Fibroblast of skin of back (primary cell): ENCODE measurements at places on chromosomes 6 and 20.

GRCh38 chr6:169159331-169159730, 94.3 kb downstream of the THBS2 start:
- no peak for DNase-seq

DNA sequence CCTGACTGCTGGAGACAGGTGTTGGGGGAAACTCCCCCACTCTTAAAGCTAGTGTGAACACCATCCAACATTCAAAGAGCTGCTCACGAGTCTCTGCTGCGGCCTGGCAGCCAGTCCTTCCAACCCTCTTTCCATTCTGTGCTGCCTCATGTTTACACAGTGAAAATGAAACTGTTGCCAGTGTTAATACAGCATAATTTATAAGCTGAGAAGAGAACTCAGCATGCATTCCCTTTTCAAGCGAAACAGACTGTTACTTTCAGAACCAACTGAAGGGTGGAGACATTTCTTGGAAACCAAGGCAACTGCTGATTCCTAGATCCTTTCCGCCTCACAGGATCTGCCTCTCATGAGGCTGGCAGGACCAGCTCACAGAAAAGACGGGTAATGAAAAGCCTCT, 533.8 kb upstream of the ID4 start:
- DNase-seq, result peak; percentile 13

- no peak for DNase-seq
Measured at GRCh38 chr20:54665812-54666211, 190.4 kb downstream of the DOK5 start.

DNA sequence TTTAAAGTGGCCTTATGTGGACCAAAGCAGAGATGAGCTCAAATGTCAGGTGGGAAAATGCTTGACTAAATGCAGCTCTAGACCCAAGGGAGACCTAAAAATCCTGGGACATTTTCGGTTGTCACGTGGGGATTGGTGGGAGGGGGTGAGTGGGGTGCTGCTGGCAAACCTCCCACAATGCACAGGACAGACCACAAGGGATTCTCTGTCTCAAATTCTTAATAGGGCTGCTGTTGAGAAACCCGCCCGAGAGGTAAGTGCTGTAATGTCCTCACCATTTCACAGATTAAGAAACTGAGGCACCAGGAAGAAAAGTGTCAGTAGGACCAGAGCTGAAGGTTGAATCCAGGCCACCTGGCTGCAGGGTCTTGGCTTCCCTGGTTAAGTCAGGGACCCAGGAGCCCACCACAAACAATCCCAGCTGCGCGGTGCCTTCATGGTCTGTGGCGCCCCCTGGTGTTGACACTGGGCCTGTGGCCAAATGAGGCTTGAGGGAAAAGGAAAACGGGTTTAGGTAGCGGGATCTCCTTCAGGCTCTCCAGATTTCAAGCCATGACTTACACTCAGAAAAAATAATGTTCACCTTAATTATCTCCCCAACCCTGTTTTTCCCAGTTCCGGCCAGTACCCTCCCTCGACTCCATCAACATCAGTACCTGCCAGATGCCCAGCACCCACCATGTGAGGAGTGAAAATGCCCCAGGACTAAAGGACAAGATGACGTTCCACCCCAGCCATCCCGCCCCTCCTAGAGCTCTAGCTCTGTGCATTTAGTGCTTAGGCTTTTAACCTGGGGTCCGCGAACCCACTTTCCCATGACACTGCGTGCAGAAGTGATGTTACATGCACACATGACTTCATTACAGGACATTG, 7.2 kb downstream of the HLA-G start:
- DNase-seq, result peak; percentile 7

DNA sequence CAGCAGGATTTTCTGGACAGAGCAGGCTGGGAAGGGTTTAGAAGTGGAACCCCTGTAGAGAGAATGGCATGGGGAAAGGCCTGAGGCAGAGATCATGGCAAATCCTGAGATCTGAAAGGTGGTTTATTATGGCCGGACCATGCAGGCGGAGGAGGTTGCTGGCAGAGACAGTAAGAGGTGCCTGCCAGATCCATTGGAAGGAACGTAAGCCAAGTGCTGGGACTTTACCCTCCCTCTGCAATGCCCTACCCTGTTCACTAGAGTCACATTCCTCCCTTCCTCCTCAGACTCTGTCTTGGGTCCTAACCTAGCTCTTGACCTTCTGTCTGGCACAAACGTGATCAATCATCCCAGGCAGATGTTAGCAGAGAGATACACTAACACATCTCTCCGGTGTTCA, 66.4 kb upstream of the SLC22A23 start:
- DNase-seq, result no peak

DNA sequence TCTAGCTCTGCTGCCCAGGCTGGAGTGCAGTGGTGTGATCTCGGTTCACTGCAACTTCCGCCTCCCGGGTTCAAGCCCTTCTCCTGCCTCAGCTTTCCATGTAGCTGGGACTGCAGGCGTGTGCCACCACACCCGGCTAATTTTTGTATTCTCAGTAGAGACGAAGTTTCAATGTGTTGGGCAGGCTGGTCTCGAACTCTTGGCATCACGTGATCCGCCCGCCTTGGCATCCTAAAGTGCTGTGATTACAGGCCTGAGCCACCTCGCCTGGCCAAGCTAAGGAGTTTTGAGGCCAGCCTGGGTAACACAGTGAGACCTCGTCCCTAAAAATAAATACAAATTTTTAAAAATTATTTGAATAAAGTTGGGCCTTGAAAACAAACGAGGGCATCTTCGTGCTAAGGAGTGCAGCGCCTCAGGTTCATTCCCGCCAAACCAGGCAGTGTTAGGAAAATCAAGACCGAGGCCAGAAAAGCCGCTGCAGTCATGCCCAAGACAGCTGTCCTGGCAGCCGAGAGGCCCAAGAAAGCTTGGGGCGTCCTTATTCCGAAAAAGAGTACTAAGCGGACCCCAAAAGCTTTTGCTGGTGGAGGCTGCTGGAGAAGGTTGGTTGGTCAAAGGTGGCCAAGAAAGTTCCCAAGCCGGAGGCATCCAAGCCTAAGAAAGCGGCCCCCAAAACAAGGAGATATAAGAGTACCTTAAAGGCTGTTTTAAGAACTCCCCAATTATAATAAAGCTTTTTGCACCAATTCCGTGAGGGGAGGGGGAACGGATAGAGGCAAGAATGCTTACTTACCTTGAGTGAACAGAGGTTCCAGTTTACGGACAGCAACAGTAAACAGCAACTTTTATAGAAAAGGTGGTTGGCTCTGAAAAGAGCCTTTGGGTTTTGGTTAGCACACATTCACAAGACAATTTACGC, 109.0 kb downstream of the HFE start:
- DNase-seq, result peak; percentile 48
